ENCODE measurements at places on chromosomes 5 and 9. TPM values are rescaled to one million over a fixed set of nuclear protein-coding genes. Genes with fewer than 3 reads are reported as not detected.

ZNG1E gene
- total RNA-seq: 68.7 TPM

CDX1 gene
- not detected for total RNA-seq

SLC36A3 gene
- total RNA-seq: not detected

HMMR gene
- total RNA-seq: 27.6 TPM

PCDHGA3 gene
- total RNA-seq: not detected

UIMC1 gene
- total RNA-seq: 44.2 TPM

SYK gene
- total RNA-seq: 0.03 TPM

SLC6A3 gene
- total RNA-seq: 0.87 TPM
